ENCODE measurements at places on chromosomes 11 and 22.
A peak's percentile ranks its signal among the peaks of the same experiment; 100 is the strongest.

- DNase-seq: no peak
Observed at GRCh38 chr11:111306321-111306720, 8.0 kb downstream of the POU2AF3 start.

DNA sequence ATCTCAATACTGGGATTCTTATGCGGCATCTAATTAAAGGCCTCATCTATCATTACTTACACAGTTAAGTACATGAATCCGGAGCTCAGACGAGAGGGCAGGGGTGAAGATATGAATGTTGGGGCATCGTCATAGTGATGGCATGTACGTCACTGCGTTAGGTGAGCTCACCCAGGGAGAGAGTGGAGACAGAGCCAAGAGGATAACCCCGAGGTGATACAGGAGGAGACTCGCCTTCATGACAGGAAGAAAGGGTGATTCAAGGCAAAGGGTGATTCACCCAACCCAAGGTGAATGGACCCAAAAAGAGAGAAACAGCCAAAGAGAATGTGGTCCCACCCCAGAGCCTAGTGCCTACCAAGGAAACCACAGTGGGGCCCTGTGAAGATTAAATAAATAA is 132.9 kb upstream of the BLID start:
- DNase-seq: no peak

DNA sequence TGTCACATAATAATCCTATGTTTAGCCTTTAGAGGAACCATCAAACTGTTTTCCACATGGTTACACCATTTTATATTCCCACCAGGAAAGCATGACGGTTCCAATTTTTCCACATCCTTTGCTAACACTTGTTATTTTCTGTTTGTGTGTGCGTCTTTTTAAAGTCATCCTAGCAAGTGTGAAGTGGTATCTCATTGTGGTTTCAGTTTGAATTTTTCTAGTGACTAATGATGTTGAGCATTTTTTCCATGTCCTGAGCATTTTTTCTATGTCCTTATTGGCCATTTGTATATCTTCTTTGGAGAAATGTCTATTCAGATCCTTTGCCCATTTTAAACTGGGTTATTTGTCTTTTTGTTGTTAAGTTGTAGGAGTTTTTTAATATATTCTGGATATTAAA is 53.7 kb upstream of the DEPDC7 start:
- DNase-seq: peak; percentile 11

DNA sequence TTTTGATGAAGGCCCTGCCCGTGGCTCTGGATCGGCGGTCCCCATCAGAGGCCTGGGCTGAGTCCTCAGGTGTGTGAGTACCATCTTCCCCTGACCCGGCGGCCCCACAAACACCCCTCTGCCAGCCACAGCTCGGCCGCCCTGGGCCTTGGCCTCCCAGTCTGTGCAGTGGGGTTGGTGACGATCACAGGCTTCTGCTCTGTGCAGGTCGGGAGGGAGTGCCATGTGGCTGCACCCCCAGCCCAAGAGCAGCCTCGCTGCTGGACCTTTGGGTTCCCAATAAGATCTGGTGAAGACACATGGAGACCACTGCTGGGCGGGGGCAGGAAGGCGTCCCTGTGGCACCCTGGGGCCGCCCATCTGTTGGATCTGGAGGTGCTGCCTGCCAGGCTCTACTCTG is 47.1 kb upstream of the PPARA start:
- no peak for DNase-seq

DNA sequence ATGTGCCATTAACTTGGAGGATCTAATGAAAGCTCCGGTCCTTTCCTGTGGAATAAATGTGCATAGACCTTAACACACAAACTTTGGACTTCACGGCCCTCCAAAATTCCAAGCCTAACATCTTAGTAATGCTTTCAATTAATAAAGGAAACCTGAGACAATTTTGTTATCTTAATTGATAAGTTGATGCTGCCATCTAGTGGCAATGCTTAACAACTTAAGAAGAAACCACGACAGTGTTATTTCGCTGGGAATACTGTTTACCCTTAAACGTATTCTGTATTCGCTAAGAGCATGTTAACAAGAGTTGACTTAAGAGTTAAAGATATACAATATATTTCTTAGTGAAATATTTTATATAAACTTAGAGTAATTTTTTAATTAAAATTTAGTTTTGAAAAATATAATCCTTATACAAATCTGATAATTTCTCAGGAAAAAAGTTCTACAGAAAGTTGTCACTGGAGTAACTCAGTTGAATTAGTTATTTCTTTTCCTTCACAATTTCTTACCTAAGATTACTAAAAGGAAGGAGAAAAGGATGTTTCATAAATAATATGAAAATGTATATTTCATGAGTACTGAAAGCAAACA is 35.0 kb upstream of the OR9G4 start:
- peak; percentile 38 for DNase-seq

DNA sequence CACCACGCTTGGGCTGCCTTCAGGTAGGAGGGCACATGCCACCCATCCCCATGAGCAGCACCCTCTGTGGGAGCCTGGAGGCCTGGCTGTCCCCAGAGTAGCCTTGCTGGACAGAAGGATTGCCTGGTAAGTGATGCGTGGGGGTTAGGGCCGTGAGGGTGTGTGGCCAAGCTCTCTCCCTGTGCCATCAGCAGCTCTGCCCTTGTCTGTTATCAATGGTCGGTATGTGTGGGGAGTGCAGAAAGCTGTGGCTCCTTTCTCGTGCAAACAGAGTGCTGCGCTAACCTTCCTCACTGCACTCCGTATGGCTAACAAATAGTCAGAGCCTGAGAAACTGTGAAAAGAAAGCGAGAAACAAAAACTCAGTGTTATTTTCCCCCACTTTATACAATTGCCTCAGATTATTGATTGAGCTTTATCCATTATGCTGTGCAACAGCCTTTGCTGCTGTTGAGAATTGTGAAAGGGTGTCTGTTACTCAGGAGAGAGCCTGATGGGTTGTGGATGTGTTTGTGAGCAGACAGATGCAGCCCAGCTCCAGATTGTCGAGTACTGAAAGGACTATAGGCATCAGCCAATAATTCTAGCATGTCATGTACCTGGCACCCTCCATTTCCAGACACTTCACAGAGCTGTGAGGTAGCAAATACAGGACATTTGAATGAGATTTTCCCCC is 432.2 kb downstream of the NTM start:
- DNase-seq: no peak

DNA sequence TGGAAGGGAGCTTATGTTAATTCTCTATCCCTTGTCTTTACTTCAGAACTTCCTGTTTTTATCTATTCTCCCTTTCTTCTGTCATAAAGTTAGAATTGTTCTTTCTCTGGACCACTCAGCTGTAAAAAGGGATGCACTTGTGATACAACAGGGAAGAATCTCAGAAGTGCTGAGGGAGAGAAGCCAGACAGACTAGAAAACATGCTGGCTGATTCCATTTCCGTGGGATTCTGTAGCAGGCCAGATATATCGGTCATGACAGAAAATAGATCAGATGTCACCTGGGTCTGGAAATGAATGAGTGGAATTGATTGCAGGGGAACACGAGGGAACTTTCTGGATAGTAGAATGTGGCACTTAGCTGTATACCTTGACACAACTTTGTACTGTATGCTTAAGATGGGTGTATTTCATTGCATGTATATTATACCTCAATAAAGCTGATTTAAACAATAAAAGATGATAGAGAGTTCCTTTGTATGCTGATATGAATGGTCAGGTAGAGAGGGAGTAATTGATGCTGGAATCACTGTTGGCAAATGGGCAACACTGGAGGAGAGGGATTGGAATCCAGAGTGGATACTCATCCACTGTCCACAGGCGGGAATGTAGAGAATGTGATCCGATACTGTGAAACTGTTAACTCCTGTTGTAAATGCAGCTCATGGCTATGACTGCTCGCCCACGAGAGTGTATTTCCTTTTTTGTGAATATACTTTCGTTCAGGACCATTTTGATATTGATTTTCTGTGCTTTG is 59.6 kb downstream of the ATXN10 start:
- DNase-seq: no peak

DNA sequence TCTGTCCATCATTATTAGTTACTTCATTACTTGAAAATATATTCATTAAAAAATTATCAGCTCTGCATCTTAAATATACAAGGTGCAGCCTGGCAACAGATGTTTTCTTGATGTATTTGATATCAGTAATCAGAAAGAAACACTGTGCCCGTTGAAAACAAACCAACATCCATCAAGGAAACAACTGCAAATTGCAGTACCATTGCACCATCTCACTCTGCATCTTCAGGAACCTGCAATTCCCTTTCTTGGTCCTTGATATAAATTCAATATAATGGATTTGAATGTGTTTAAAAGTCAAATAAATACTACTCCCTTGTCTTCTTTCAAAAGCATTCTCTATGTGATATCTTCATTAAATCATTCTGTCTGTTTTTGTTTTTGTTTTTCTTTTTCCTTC is 1131.2 kb downstream of the FAM181B start:
- DNase-seq: no peak

DNA sequence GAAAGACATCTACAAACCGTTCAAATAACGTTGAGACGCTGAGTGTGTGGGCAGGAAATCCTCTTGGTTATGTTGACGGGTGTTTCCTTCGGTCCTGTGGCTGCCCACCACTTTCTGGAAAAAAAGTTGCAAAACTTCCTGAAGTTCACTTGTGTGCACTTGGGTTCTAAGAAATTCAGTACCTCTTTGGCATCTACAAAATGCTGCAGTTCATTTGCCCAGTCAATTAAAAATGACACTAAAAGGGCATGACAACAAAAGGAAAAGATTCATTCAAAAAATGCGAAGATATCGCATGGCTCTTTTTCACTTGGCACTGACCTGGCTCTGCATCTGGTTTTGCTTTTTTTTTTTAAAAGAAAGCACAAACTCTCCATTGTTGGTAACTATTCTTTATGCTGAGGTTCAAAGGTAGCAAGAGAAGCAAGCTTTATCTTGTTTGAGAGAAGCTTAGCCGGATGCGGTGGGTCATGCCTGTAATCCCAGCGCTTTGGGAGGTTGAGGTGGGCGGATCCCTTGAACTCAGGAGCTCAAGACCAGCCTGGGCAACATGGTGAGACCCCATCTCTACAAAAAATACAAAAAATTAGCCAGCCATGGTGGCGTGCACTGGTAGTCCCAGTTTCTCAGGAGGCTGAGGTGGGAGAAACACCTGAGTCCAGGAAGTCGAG is 10.6 kb upstream of the XBP1 start:
- DNase-seq: no peak

DNA sequence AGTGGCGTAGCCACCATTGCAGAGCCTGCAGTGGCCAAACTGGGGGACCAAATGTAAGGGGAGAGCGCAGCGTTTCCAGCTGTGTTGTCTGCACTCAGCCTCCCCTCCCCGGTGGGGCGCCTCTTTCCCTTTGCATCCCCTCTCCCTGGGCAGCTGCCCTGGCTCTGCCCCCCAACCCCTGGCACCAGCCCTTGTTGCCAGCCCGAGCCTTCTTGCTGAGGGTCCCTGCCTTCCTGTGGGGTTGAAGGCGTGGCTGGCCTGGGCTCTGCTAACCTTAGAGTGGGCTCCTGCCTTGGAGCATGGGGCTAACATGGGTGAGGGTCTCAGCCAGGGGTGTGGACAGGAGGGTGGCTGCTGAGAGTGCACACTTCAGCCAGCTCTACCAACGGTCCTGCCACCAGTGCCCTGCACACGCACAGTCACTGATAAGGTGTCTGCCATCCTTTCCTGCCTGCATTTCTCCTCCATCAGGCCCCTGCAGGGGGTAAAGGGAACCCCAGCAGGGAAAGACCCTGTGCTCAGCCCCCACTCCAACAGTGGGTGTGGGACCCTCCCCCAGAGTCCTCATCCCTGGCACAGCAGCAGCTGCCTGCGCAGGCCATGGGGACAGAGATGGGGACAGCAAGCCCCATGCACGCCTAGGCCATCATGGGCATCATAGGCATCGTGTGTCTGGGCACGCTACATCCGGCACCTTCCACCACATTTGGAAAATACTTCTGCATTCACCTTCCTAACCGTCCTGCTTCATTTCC is 43.5 kb downstream of the CERK start:
- no peak for DNase-seq

DNA sequence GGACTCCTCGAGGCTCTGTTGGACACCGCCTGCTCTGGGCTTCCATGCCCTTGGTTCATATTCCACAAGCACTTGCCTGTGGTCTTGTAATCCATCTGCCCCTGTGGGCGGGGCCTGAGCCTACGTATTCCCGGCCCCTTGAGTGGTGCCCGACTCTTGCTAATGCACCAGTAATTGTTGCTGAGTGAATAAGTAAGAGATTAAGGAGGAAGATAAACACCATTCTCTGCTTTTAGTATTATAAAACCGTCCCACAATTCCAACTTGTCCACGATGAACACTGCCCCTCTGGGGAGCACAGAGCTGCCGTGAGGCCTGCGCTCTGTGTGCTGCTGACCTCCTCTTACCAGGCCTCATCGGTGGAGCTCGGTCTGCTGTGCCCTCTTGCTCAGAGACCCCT is 50.3 kb downstream of the MICAL2 start:
- no peak for DNase-seq
